ENCODE measurements at places on chromosomes 5 and 9.

GRCh38 chr9:113215132-113215531 lies 5.9 kb downstream of the FKBP15 start:
- peak; percentile 10 for DNase-seq

DNA sequence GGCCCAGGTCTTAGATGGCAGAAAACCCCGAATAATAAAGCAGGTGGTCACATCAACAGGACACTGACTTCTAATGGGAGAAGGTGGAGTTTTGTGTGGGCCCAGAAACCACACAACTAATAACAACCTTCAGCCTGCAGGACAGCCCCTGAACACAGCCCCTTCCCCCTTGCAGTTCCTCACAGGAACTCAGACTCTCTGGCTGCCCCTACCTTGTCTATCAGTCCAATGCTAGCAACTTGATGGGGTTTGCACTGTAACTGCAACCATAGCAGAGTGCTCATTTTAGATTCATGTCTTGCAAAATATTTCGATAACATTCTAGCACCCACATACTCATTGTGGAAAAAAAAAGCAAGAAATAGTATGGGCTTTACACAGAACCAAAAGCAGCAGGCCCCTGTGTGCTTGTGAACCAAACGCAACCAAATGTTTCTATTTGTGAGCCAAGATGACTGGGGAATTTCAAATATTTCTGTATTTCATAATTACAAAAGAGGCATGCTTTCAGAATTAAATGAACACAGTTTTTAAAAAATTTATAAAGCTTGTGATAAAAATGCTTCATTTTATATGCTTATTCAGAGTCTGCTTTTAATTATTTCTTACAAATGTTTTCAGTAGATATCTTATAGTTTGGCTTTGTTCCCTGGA lies 62.7 kb upstream of the PDE4D start:
- no peak for DNase-seq

GRCh38 chr9:79615038-79615437 lies 43.3 kb downstream of the TLE4 start:
- no peak for DNase-seq

GRCh38 chr5:149549461-149550267 lies 1.6 kb downstream of the CSNK1A1 start:
- peak; percentile 65 for DNase-seq

DNA sequence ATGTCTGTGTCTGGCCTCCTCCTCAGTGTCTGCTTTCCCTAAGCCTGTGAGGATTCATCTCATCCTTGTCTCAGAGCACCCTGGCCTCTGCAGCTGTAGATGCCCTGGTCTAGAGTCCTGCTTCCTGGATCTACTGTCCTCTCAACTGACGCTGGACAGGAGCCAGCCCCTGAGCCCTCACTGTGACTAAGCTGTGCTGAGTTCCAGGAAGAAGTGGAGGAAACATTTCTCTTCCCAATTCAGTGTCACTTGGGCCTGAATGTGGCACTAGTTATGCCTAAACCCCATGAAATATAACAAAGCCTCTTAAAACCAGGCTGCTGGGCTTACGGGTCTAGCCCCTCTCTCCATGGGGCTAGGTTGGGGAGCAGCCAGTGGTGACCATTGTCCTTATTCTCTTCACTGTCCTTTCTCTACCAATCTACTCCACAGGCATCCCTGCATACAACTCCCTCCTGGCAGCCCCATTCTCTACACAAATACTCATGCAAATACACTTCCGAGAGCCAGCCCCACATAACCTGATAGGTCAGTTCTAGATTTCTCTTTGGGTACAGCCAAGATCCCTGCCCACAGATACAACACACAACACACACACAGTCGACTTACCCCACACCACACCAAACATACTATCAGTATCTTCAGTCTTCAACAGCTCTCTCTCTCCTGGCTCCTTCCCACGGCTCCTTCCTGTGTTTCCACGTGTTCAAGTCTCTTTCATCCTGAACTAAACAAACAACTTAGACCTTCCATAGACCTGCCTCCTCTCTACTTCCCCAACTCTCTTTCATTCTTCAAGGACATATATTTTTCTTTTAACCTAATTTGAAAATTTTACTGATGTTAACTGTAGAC lies 220.8 kb downstream of the SNX18 start:
- DNase-seq = peak; percentile 63

GRCh38 chr9:113538131-113538530 lies 74.6 kb downstream of the RGS3 start:
- DNase-seq = no peak

Data from NCI-H2029 (cell line).